Stimulated activated CD8-positive, alpha-beta memory T cell treated with anti-CD3 and anti-CD28 coated beads, Interleukin-15, amount 100 ng/mL, for 24 hours (primary cell): ENCODE measurements at places on chromosomes 12 and 14.

GRCh38 chr14:104593241-104593701 lies 11.3 kb downstream of the TMEM179 start:
- DNase-seq = no peak

GRCh38 chr12:12559719-12560296 lies 2.9 kb downstream of the DUSP16 start:
- no peak for DNase-seq

GRCh38 chr14:66649498-66649897 lies 141.6 kb downstream of the GPHN start:
- DNase-seq = no peak

GRCh38 chr12:124993626-124994436 lies at the start of gene BRI3BP:
BRI3BP (plus strand) TSS chr12:124993645; CDS start chr12:124993791, 146 bp downstream.
- peak; percentile 15 for DNase-seq

GRCh38 chr14:20412411-20412810 lies 890 bp downstream of the TEP1 start:
- no peak for DNase-seq

- no peak for DNase-seq
These were observed 281.7 kb upstream of the AMIGO2 start for GRCh38 chr12:47361389-47362021.

- no peak for DNase-seq
These were observed 232.0 kb upstream of the PLXNC1 start for GRCh38 chr12:93916402-93916801.

DNA sequence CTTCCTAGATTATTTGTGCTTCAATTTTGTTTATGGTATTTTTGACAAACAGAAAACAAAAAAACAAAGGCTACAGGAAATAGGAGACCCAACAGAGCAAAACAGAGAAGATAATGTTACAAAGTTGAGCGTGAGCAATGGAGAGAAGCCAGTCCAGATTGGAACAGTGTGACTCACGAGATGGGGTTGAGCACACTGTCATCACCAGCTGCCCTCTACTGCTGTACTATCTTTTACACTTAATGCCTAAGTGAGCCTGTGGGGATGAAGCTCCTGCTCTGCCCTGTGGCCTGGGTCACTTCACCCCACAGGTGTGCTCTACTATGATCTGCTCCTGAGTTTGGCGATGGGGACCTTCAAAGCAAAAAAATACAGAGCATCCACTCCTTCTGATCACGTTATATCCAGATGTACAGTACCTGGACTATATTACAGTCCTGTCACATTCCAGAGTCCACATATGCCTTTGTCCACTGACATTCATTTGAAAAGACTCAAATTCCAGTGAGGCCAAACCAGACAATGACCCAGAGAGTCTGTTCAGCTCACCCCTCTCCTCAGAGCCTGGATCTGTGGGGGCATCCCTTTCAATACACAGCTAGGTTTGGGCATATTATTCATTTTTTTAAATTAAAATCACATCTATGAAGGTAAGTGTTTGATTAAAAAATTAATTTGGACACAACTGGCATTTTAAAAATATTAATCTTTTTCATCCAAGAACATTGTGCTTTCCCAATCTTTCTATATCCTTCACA lies 4.4 kb downstream of the IPO8 start:
- DNase-seq = no peak

DNA sequence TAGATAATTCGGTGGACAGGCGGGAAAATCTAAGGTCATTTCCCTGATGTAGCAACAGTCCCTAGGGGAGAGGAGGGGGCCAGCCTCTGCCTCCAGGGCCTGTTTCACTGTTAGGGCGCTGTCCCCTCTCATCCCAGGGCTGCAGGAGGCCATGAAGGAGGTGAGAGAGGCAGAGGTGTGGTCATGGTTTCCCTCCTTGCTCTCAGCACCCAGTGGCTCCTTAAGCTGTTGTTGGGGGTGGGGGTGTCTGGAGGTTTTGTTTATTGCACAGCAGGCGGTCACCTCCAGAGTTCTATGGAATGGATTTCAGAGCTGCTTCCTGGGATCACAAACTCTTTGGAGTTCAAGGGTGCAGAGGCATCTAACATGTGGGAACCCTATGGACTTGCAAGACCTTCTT lies 212.5 kb upstream of the RTL1 start:
- DNase-seq = no peak

DNA sequence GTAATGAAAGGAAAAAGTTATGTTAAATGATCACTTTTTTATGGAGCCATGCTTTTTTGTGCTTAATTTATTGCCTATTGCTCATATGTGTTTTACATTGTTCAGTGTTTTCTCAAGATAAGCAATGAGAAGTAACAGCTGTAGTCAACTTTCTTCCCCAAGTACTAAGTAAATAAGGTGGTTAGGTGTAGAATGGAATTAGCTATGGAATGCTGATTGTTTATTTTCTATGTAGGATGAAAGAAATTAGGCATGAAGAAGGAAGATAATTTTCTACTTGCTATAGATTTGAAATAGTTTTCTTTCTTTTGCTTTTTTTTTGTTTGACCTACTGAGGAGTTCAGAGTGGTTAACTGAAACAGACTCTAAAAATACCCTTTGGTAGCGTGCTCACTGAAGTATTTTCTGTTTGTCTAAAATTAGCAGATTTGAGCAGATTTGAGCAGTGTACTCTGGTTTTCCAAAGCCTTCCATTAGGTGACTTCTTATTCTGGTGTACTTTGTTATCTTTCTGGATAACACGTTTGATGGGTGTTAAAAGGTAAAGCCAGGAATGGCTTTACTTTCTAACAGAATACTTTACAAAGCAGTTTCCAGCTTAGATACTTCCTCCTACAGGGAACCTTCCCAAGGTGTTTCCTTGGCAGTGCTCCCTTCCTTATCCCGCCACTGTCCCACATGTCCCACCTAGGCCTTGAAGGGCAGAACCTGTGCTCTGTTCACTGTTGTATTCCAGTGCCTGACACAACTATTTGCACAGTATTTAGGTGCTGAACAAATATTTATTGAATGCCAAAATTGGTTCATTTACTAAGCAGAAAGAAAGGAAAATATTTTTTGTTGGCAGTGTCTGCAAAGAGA lies 56.0 kb downstream of the RASSF3 start:
- no peak for DNase-seq

- DNase-seq = no peak
These were observed 292.9 kb downstream of the MED13L start for GRCh38 chr12:115984616-115985015.

- no peak for DNase-seq
These were observed 37.8 kb downstream of the ERGIC2 start for GRCh38 chr12:29343022-29343799.

- no peak for DNase-seq
These were observed 58.0 kb upstream of the GSC start for GRCh38 chr14:94827711-94828447.
